ENCODE measurements at places on chromosomes 16 and 17.

DNA sequence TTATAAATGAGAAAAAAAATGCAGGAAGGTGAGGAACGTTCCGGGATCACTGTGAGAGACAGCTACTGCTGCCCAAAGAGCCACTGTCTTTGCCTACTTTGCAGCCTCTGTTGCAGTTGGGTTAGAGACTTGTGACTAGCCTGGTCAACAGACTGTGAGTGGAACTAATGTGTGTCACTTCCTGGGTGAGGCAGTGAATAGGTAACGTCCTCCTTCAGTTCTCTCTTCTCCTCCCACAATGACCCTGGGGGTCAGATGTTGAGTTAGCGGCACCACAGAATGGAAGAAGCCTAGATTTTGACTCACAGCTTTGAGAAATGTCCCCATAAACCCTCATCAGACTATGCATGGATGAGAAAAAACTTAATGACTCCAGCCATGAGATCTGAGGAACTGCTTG lies 5.2 kb downstream of the C16orf46 start:
- DNase-seq = no peak

DNA sequence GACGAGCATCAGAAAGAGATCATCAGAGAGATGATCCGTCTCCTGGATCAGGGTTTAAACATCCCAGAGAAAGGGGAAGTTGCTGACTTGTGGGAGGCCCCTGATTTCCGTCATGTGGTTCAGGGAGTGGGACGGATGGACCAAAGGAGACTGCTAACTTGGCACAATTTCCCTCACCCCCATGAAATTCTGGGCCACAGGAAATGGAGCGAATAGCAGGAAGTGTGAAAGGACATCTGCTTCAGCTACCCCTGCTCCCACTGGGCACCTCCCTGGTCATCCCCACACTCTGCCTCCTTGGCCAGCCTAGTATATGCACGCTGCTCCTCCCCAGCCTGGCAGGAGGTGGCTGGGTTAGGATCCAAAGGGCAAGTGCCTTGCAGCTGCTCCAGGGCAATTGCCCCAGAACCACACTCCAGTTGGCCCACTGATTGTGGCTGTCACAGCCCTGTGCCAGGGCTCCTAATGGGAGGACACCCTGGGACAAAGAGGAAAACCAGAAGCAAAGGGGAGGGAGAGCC lies 1.3 kb downstream of the ARRB2 start:
- no peak for DNase-seq

- no peak for DNase-seq
These were observed 4.8 kb downstream of the IL4R start for GRCh38 chr16:27318392-27319256.

DNA sequence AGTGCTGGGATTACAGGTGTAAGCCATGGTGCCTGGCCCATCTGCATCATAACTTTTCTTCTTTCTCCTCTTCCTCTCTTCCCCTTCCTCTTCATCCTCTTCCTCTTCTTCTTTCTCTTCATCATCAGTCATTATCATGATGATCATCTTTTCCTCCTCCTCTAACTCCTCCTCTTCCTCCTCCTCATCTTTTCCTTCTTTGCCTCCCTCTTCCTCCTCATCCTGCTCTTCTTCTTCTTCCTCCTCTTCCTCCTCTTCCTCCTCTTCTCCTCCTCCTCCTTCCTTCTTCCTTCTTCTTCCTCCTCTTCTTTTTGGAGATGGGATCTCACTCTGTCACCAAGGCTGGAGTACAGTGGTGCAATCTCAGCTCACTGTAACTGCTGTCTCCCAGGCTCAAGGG lies 62.5 kb downstream of the SOCS1 start:
- no peak for DNase-seq

DNA sequence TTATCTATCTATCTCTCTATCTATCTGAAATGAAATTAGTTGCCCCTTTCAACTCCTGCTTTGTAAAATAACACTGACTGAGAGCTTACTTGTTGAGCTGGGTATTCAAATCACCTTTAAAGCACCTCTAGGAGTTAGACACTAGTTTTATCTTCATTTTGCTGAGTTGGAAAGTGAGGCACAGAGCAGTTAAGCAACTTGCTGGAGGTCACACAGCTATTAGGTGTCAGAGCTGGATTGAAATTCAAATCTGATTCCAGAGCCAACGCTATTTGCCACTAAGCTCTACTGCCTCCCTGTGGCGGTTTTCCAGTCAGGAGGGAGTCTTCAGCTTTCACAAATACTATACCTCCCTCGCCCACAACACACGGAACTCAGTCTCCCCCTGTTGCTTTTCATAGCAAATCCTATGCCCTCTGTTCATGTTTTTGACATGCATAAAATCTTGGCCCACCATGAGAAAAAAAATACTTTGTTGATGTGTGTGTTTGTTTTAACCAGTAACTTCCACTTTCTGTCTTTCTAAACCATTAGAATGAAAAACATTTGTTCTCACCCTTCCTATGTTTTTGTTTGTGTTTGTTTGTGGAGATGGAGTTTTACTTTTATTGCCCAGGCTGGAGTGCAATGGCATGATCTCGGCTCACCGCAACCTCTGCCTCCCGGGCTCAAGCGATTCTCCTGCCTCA lies 74.8 kb upstream of the SMURF2 start:
- DNase-seq = no peak

- DNase-seq = no peak
These were observed 1.4 kb downstream of the FKBP10 start for GRCh38 chr17:41814195-41814594.

- DNase-seq = no peak
These were observed 15.2 kb upstream of the CA4 start for GRCh38 chr17:60134396-60135150.

DNA sequence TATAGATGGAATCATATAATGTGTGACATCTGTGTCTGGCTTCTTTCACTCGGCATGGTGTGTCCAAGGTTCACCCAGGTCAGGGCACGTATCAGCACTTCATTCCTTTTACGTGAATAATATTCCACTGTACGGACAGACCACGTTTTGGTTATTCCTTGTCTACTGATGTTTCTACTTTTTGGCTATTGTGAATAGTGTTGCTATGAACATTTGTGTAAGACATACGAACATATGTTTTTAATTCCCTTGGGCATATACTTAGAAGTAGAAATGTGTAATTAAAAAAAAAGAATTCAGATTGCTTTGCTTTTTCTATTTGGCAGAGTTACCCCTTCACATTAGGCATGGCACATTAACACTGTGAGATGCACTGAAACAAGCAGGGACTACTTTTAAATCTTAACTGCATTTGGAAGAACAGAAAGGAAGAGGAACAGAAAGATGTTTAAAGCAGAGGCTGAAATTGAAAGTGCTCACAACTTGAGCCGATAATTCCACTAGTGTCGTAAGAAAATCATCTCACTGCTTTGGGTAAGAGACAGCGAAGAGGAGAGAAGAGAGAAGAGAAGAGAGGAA lies 105.3 kb downstream of the VPS53 start:
- no peak for DNase-seq

- DNase-seq = no peak
These were observed 25.1 kb downstream of the NEUROD2 start for GRCh38 chr17:39582658-39583057.

DNA sequence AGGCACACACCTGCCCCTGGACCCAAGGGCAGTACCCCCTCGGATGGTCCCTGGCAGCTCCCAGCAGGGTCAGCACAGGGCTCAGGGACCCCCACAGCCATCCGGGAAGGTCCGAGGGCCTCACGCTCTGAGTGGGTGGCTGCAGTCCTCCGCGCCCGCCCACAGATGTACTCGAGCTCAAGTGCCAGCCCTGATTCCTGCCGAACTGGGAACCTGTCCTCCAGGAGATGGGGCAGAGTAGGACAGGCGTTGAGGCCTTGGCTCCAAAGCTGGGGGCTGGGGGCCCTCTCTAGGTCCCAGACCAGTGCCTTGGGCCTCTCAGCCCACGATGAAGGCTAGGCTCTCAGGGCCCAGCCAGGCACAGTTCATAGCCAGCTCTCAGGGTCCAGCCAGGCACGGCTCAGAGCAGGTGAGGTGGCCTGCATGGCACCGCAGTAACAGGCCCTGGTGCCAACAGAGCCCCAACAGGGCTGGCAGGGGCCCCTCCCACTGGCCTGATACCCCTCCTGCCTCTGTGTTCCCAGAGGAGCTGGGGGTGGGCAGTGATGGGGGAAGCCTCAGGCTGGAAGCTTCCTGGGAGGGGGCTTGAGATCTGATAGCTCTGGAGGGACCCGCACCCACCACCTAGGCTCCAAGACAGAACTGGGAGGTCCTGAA lies 35.5 kb upstream of the PVALEF start:
- no peak for DNase-seq

All from NCI-H1048 (cell line).